ENCODE measurements at places on chromosomes 7 and 10.

GRCh38 chr10:73220989-73221388 is 26.1 kb downstream of the DNAJC9 start:
- no peak for DNase-seq

DNA sequence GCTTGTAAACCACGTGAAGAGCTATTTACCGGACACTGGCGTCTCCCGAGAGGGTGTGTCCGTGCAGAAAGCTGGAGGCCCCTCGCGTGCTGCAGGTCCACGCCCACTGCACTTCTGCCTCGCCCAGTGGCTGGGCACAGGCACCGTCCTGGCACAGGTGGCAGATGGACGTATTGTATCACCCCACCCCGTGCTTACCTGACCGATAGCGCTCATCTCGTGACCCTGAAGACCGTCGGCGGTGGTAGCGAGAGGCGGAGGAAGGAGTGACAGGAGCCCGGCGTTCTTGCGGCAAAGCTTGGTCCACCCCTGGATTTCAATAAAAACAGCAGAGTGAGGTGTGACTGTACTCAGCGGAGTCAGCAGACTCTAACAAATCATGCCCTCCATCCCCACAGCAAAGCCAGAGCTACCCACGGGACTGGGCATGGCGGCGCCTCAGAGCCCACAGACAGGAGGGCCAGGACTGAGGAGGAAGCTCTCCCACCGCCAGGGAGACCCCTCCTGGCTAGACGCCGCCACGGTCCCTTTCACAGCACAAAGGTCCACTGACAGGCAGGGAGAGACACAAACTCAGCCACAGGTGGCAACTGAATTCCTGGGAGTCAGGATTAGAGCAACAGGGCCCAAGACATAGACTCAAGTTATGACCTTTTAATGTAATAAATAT is 217.1 kb downstream of the DIP2C start:
- no peak for DNase-seq

GRCh38 chr10:19653931-19654330 is 162.3 kb upstream of the PLXDC2 start:
- no peak for DNase-seq

GRCh38 chr7:7131273-7131672 is 51.1 kb upstream of the C1GALT1 start:
- no peak for DNase-seq

DNA sequence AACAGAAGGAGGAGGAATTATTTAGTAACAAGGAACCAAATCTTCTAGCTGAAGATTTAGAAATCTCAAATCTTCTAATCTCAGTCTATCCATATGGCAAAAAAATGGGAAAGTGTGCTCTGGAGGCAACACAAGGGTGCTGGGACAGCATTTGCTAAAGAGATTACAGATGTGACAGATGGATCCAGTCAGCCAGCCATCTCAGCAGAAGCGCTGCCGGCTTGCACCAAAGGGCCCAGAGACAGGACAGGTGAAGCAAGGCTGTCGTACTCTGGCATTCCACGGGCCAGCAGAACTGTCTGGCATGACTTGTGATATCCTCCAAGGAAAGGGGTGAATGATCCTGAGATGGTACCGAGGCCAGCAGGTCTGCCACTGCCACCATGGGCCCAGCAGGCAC is 45.7 kb upstream of the GJD4 start:
- DNase-seq: no peak

GRCh38 chr7:66052447-66052846 is 23.2 kb upstream of the ASL start:
- DNase-seq: no peak
